Right cardiac atrium (tissue), 5 donors: ENCODE measurements at places on chromosomes 13 and 19.

DNA sequence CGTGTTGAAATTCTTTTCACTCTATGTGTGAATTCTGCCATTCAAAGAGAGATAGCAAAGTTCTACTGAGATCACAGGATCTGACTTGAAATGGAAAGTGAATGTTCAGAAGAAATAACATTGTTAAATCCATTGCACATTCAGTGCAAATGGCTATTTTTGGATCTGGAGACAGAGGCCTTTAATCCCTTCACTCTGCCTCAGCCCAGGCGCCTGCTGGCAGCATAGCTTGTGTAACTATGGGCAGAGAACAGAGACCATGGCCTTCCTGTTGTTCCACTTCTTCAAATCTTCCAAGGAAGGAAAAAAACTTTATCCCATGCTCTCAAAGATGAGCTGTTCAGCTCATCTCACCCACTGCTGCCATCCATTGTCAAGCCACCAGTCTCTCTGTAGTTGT lies 265.4 kb downstream of the LMO7 start:
- DNase-seq = no peak

DNA sequence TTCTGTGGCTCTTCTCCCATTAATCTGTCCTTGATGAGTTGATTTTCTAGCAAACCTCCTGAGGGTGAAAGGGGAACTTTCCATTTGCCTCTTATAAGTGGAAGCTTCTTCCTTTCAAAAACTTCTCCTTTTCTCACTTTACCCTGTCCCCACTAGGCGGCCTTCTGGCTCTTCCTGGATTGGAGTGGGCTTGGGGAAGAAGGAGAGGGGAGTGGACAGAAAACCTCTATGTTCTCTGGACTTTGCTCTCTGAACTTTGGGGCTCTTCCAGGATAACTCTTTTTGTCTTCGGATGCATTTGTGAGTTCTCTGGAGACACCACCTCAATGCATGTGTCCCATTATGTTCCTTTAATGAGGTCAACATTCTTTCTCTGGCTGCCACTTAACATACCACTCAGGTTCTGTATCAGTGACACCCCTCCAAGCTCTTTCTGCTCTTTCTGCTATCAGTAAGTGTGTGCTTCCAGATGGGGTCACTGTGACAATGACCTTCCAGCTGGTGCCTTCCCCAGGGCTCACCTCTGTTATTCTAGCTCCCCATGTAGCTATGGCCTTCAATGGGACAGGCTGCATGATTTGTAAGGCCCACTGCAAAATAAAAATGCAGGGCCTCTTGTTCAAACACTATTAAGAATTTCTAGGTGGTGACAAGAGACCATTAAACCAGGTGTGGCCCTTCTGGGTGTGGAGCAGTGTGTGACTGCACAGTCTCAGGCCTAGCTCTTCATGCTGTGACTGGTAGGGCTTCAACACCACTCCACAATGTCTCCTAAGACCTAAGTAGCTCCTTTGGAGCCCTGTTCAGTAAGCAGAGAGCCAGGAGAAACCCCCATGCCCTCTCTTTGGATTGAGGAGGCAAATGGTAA lies 389.2 kb downstream of the EFNB2 start:
- no peak for DNase-seq

DNA sequence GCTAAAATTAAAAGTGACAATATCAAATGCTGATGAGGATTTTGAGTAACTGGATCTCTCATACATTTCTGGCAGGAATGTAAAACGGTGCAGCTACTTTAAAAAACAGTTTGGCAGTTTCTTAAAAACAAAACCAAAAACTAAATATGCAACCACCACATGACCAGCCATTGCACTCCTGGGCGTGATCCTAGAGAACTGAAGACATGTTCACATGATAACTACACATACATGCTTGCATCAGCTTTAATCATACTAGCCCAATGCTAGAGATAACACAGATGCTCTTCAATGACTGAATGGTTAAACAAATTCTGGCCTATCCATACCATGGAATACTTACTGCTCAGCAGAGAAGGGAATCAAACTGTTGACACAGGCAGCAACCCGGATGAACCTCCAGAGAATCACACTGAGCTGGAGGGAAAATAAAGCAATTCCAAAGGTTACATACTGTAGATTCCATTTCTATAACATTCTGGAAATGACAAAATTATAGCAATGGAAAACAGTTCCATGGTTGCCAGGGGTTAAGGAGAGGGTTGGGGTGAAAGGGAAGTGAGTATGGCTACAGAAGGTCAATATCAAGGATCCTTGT lies 25.5 kb upstream of the NAXD start:
- no peak for DNase-seq

- DNase-seq = no peak
Measured at GRCh38 chr13:32903720-32904119, 112.5 kb upstream of the KL start.

- DNase-seq = no peak
Measured at GRCh38 chr13:79382545-79383275, 23.3 kb downstream of the RBM26 start.

DNA sequence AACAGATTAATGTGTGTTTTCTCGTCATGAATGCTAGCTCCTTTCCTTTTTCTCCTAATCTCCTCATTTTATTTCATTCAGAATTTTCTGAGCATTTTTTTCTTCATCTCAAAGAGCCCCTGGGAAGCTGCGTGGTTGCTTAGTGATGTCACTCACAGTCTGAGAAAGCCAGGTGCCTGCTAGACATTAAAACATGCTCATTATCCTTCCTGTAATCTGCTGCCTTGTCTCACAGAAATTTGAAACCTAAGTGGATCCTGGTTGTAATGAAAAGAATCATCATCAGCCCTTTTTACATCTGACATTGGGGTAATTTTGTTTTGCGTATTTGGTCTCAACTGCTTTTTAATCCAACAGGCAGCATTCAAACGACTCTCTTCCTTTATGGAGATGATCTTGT lies 108.2 kb upstream of the RNF113B start:
- no peak for DNase-seq

- no peak for DNase-seq
Measured at GRCh38 chr19:16160943-16161560, 12.3 kb downstream of the CIB3 start.

DNA sequence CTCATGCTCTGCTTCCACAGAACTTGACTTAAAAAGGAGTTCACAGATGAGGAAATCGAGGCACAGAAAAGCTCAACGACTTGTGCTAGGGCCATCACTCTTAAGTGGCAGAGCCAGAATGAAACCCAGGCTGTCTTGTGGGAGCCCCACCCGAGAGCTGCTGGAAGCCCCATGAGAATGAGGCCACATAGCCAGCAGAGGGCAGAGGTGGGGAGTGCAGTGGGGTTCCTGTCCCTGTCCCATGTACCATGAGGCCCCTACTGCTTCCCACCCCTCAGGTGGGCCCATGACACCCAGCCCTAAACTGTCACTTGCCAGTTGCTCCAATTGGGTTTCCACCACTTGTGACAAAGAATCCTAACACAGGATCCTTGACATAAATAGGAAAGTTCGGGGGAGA lies 175.9 kb downstream of the IRS2 start:
- DNase-seq = peak; percentile 71

DNA sequence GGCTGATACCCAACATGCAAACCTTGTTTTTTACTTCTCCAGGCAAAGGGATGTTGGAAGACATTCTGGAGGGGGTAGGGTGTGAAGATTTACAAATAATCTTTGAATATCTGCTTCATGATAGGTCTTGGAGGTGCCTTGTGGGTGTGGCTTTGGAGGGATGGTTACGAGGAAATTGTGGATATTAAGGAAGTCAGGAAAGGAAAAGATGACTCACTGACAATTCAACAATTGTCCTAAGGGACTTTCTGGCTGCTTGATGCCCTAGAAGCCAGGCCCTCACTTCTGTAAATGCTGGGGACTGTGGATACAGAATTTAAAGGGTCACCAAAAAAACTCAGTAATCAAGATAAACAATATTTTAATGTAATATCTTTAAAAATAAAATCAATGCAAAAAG lies 37.4 kb upstream of the ZNF527 start:
- no peak for DNase-seq

DNA sequence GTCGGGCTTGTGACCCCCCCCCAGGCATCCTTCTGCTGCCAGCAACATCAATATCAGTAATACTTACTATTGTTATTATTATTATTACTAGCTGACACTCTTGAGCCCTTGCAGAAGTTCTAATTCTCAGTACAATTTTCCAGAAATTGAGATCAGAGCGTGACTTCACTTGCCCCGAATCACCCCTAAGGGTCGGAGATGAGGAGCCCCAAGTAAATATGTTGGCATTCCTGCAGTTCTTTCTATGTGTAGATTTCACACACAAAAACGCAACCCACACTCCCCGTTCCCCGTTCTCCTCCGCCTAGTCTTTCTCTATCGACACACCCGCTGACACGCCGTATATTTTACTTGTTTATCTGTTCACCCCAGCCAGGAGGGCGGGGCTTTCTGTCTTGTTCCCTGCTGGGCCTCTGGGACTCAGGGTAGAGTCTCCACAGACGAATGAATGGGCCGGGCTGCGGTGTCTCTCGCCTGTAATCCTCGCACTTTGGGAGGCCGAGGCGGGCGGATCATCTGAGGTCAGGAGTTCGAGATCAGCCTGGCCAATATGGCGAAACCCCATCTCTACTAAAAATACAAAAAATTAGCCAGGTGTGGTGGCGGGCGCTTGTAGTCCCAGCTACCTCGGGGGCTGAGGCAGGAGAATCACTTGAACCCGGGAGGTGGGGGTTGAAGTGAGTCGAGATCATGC lies 14.7 kb downstream of the TLE5 start:
- DNase-seq = peak; percentile 88

DNA sequence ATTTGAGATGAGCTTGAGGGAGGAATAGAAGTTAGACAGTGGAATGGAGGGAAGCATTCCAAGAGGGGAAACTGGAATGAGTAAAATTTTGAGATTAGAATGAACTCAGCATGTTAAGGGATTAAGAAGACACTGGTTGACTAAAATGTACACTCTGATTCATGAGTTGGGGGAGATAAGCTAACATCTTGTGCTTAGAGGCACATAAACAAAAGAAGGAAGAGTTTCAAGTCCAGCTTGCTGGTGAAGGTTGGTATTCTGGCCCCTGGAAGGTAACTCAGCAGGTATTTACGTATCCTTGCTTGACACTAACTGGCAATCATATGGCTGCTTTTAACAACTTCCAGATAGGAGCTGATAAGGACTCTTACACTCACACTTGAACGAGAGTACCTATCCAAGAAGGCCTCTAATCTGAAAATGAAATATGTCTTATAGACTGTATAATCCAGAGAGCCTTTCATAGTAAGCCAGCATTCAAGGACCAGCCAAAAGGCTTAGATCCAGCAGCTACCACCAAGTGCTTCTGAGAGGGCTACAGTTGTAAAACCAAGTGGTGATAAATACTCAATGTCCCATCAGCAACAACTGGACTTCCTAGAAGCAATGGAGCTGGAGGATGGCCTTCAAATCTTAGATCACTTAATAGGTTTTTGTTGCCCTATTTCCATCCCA lies 149.7 kb upstream of the SERP2 start:
- no peak for DNase-seq

DNA sequence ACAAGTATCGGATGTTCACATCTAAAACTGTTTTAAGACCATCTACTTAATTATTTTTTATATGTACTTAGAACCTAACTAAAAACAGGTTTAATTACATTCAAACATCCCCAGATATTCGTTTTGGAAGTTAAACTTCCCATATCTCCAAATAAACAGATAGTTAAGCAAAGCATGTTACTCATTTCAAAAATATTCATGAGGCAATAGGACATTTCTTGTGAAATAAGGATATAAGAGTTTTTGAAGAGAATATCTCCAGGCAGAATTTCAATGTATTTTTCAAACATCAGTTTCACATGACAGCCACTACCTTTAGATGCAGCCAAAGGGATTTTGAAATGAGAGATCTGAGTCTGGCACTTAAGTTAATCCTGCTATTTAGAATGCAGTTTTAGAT lies 697.5 kb downstream of the SLITRK1 start:
- DNase-seq = no peak

DNA sequence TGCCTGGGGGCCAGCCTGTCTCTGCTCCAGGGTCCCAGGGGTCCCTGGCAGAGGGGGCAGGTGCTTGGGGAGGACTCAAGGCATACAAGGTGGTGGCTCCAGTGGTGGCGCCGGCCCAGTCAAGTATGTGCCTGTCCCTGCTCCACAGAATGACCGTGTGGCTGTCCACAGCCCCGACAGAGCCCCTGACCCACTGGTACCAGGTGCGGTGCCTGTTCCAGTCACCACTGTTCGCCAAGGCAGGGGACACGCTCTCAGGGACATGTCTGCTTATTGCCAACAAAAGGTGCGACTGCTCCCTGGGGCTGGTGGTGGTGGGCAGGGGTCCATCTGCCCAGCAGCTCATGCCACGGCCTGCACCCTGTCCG lies 8.2 kb downstream of the YIPF2 start:
- no peak for DNase-seq

DNA sequence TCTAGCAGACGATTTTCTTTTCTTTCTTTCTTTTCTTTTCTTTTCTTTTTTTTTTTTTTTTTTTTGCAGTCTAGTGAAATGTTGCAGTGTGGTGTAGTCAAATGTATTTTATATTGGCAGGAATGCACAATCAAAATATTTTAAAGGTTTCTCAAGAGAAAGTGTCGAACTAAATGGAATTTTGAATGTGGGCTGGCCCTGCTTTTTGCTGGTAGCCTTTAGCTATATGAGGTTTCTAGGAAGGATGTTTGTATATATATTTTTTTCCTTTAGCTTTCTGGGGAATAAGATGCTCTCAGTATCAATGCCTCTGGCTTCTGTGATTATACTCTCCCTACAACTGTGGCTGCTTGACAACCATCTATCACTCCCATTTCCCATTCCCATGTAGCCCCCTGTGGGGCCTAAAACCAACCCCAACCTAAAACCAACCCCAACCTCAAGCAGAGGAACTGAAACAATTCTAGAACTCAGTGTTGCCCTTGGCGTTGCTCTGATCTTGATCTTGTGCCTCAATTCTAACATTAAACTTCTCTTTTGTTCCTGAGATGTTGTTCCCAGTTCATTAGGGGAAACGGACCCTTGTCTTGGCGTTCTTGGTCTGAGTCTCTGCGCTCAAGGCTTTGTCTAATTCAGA lies 27.1 kb downstream of the CYSLTR2 start:
- DNase-seq = no peak

- no peak for DNase-seq
Measured at GRCh38 chr13:44267980-44268379, 105.6 kb upstream of the SERP2 start.

DNA sequence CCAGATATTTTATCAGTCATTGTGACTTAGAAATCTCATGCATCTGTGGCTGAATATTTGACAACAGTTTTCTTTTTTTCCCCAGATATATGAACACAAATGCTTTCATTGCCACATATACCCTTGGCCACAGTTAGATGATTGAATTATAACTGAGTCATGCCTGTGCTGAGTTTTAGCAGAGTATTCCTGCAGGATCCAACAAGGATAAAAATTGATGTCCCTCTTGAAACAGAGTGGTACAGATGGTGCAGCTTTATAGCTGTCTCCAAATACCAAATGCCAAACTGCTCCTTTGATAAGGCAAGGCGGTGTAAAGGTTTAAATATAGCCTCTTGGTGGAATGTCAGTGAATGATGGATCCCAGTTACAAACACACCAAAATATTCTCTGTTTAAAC lies 428.5 kb downstream of the GPC6 start:
- no peak for DNase-seq

DNA sequence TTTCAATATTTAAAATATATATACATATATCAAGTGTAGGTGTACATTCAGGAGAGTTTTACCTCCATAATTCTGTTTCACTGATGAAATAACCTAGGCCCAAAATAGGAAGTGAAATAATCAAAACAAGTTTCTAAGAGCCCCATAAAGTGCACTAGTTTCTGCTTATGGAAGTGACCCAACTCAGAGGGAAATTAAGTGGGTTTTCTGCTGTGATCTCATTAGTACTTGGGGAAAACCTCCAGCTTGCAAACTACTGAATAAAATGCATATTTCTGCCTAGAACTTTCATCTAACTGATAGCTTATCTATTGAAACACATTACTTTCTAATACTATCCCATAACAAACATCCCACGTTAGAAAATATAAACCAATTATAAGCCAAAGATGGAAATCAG lies 45.4 kb upstream of the MIR17HG start:
- DNase-seq = no peak
